ENCODE measurements at places on chromosomes 4 and X. TPM values are rescaled to one million over a fixed set of nuclear protein-coding genes. Genes with fewer than 3 reads are reported as not detected.
A peak's percentile ranks its signal among the peaks of the same experiment; 100 is the strongest.

DNA sequence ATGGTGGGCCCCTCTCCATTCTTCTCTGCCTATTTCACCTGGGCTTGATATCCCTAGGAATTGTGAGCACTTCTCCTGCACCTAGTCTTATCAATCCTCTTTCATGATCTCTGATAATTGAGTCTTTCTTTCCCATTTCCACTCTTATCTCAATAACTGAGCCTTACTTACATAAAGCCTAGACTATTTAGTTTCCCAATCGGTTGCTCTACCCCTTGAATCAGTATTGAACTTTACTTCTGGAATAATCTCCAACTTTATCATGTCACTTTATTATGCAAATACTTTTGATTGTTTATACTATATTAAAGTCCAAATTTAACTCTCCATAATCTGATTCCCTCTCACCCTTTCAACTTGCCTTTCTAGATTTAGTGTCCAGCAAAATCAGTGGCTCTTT is 222.7 kb downstream of the SPRY1 start:
- DNase-seq = no peak

DNA sequence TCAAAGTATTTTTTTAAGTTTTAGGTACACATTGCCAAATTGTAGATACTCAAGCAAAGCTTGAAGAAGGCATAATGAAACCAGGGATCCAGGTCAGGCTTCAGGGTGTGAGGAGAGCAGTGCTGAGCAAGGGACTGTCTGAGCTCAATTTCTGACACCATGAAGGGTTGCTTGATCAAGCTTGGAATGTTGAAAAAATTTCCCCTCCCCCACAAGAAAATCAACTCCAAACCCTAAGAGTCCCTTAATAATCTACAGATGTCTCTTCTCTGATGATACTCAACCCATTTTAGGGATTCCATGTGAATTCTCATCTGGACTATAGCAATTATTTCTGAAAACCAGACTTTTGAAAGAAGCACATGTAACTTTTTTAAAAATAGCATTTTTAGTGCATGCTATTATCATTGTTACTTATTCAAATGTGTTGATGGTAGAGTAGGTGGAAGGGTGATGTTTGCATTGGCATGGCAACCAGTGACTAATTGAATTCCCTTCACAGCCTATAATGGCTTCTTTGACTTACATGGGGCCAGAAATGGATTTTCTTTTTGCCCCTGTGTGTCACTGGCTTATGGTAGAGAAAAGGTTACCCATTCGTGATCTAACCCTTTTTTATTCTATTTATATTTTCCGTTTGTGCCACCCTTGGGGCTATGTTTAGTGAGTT is 252.0 kb downstream of the FBXW7 start:
- no peak for DNase-seq

- DNase-seq = no peak
Observed at GRCh38 chr4:107564326-107564725, 155.7 kb downstream of the PAPSS1 start.

FAM50A gene
- 65.8 TPM for total RNA-seq

- no peak for DNase-seq
Observed at GRCh38 chr4:156362581-156362980, 408.9 kb upstream of the CTSO start.

DNA sequence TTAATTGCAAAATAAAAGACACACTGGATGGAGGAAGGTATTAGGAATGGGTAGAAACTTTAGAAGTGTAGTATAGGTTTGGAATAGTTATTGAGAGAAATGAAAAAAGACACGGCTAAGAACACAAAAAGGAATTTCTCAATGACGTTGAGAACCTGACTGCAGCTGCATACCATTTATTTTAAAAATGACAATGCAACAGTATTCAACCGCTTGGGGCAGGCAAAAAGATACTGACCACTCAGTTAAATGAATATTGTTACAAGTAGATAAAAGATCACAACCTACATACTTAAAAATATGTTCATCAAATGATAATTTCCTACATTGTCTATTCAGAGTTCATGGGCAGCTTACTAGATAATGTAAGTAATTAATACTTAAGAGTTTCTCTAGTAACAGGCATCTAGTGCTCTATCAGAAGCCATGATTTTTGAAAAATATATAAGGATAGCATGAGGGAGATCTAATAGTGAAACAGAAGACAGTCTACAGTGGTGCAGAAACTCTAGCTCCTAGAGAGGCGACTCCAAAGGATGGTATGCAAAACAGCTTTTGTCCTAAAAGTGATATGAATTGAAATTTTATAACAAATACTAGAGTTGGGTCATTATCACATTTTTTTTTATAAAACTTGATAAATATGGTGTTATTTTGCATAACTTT is 216.2 kb upstream of the VEGFC start:
- no peak for DNase-seq

NLGN4X gene
- 45.0 TPM for total RNA-seq

- no peak for DNase-seq
Observed at GRCh38 chr4:178414042-178414441, 971.8 kb upstream of the AGA start.

GRCh38 chr4:129264008-129264657 is 168.2 kb downstream of the C4orf33 start:
- no peak for DNase-seq

DNA sequence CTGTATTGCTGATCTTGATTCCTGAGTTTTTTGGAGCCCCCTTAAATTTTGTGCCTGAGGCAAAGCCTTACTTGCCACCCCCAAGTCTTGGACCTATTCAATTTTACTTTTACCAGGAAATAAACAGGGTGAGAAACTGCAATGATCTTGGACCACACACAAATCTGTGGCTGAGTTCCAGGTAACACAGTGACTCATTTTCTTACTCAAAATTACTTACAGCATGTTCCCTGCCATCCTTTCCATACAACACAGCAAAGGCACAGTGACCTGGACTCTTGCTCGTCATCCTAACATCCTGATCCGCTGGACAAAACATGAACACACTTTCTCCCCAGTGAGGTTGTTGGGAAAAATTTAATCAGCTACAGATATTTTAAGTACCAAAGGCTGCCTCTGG is 60.7 kb upstream of the S100G start:
- DNase-seq = no peak

- no peak for DNase-seq
Observed at GRCh38 chr4:40845154-40845835, 95.5 kb downstream of the NSUN7 start.

GRCh38 chr4:34412233-34412632 is 1832.1 kb downstream of the ARAP2 start:
- no peak for DNase-seq

SORCS2 gene
- total RNA-seq = 2.2 TPM

FRAS1 gene
- 166 TPM for total RNA-seq

PDCL2 gene
- not detected for total RNA-seq

DNA sequence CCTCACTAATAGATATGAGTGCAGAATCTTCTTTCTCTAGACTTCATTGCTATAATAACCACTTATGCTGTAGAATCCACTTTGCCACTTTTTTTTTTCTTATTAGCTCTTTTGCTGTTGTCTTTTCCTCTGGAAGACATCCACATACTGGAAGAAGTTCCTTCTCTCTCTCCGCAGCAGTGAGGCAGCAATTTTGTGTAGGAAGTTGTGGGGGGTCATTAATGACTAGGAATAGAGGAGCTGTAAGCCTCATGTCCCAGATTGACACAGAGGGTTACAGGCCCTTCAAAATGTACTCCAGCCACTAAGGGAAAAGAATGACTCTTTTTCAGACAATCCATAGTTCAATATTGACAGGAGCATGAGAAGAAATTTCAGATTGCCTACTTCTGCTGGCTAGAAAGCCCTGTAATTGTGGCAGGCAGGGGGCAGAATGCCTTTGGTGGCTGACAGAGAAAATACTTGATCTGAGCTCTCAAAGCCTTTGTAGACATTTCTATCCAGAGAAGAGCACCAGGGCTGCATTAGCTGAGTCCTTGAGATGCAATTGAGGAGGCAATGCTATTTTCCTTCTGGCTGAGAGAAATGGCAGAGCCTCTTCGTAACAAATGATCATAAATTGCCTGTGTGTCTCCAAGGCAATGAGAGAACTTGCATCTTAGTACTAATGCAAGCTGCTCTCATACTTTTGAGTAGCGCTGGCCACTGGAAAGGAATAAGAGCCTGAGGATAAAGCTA is 856.2 kb downstream of the STIM2 start:
- no peak for DNase-seq

DNA sequence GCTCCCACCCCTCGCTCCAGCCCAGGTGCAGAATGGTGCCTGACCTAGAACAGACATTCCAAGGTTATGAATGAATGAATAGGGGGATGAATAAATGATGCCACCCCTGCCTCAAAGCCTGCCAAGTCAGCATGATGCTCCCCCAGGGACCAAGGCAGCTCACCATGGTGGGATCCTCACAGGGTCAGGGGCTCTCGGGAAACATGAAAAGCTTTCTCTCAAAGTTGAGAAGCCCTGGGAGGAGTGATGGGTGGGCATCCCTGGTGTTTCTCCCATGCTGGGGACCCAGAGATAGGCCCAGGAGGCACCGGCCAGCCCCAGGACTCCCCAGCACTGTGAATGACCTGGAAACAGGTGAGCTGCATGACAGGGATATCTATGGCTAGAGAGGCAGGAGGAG is 58.9 kb downstream of the HTRA3 start:
- no peak for DNase-seq

GRCh38 chr4:184313702-184314659 is 96.3 kb upstream of the ENPP6 start:
- DNase-seq = no peak

MAGEC3 gene
- total RNA-seq = 0.31 TPM

DNA sequence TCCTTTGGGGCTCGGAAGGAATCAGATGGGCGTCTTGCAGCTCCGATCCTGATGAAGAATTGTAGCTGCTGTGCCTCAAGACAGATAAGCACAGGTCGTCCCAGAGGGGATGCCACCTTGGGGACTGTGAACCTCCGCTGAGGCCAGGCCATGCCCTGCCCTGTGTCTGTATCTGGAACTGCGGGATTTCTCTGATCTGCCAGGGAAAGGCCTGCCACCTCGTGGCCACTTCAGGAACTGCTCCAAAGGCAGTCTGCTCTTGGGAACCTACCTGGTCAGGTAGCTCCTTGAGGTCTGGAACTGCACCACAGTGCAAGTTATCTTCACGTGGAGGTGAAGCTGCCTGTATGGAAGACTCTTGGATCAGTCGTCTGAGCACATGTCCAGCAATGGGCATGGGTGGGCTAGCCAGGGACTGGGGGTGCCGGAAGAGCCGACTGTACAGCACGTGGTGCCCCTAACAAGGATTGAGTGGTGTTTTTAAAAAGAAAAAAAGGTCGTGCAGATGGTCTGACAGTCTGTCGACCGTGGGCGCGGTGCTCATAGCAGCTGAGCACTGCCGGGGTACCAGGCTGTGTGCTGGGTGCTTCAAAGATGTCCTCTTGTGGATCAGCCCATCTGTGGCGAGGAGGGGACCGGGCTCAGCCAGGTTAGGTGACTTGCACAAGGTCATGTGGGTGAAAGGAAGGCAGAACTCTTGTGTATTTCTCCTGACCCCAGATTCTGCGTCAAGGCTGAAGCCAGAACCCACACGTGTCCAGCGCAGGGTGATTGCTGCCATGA is 3.1 kb upstream of the GRPEL1 start:
- DNase-seq = peak; percentile 91

- DNase-seq = peak; percentile 51
Observed at GRCh38 chrX:108439426-108439942, at the start of gene COL4A5. COL4A5 (plus strand) TSS chrX:108439838; CDS start chrX:108440126, 288 bp downstream.
